ENCODE measurements at places on chromosomes 2 and 18.
A peak's percentile ranks its signal among the peaks of the same experiment; 100 is the strongest.

DNA sequence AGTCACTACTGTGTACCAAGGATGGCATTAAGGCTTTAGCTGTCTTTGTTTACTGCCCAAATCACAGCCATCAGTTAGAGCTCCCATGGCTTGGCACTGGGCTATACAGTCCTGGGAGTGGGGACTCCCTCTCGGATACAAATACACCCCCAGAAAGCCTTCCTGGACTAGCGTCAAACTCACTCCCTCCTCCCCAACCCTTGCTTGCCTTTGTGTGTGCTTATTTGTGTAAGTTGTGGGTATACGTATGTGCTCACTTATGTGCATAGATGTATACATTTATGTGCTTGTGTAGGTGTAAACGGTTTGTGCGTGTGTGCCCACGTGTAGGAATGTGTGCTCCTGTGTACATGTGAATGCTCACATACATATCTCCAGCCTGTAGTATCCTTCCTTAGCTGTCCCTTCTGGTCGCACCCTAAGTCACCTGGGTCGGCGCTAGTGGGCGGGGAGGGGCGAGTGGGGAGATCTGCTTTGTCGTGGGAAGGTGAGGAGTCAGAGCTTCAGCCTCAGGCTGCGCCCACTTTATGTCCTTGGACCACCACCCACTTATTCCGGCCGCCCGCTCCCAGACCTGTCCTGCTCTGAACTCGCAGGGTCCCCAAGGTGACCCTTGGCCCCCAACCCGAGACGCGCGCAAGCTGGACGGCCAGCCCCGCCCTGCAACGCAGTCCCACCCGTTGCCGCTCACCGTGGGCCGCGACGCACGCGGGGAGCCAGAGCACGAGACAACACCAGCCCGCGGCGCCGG is 461 bp downstream of the PRADC1 start:
- no peak for DNase-seq

DNA sequence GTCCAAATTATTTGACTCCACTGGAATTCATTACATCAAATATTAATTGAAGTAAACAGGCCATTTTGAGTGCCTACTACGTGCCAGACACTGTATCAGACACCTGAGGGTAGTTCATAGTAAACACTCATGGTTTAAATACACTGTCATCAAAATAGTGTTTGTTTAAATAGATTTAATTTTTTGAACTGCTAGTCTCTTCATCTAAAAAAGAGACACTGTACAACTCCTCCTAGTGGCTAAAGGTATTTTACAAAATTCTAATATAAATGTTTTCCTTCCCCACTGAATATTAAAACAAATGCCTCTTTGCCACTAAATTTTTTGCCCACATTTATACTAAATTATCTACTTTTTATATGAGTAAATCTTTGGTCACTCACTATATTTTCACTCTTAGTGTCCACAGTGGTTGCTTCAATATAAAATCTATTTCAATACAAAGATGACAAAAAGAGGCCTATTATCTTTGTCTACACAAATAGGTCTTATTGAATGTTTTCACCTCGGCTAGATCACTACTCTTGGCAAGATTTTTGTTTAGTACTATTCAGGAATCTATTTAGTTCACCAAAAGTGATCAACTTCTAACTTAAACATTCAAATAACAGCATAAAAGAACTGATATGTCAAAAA is 122.1 kb downstream of the TMEM247 start:
- no peak for DNase-seq

DNA sequence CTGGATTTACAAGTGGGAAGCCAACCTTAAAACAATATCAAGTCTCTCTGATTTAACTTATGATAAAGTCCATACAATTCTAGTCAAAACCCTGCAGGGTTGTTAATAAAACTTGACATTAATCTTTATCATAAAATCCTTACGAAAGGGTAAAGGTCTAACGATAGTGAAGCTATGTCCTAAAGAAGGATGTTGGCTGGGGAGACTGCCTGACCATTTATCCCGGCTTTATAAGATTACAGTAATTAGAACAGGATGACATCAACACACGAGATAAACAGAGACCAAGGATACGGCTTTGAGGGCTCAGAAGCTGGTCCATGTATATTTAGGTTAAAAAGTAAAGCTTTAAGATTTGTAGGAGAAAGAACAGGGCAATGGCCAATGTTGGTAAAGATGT is 189.0 kb upstream of the COPS8 start:
- no peak for DNase-seq

- peak; percentile 69 for DNase-seq
Measured at GRCh38 chr18:48785091-48785614, 165.6 kb downstream of the SMAD7 start.

DNA sequence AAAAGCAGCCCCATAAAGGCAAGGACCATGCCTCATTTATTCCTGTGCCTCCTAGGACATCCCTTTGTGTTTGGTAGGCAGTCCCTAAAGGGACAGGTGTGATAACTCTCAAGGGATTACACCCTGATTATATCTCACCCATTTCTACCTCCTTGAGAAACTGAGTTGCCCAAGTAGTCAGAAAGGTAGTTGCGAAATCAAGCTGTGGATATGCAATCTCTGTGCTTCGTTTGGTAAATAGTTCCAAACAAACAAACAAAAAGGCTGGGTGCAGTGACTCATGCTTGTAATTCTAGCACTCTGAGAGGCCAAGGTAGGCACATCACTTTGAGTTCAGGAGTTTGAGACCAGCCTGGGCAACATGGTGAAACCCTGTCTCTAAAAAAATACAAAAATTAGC is 100.2 kb upstream of the ARL5A start:
- DNase-seq = no peak

- DNase-seq = no peak
Measured at GRCh38 chr2:155663265-155663664, 669.3 kb downstream of the NR4A2 start.

DNA sequence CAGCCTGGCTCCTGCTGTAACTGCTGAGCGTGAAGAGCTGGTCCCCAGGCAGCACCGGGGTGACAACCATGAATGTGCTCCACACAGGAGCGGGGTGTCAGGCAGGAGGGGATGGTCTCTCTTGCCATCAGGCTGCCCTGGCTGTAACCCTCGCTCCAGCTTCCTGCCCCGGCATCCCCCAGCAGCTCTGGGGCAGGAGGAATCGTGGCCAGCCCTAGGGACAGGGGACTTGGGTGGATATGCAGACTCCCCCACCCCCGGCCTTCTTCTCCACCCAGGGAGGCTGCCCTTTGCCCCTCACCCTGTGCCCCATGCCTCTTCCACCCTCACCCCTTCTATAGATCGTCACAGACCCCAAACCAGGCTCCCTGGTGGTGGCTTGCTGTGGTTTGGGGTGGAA is 69.4 kb upstream of the SMAD7 start:
- DNase-seq = no peak

- DNase-seq = no peak
Measured at GRCh38 chr2:133506996-133507395, 61.3 kb downstream of the NCKAP5 start.

- DNase-seq = peak; percentile 21
Measured at GRCh38 chr2:191933307-191934105, 86.6 kb upstream of the CAVIN2 start.

GRCh38 chr2:182954789-182955188 is 83.5 kb downstream of the NCKAP1 start:
- no peak for DNase-seq

DNA sequence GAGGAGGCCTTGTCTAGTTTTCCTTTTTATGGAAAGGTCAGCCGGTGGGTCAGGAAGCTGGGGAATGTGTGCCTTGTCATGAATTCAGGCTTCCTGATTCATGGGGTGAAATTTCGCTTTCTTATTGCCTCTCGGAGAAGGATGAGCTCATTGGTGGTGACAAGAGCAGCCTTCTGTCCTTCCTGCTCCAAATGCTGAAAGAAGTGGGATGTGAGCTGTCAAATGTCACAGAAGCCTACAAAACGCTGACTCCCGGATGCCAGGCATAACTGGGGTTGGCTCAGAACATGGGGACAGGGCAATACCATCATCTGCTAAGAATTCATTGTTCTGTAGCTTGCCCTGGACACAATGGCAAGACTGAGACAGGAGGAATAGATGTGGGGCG is 55.8 kb upstream of the FAM136A start:
- no peak for DNase-seq

- no peak for DNase-seq
Measured at GRCh38 chr2:216232721-216233120, 123.6 kb downstream of the XRCC5 start.

DNA sequence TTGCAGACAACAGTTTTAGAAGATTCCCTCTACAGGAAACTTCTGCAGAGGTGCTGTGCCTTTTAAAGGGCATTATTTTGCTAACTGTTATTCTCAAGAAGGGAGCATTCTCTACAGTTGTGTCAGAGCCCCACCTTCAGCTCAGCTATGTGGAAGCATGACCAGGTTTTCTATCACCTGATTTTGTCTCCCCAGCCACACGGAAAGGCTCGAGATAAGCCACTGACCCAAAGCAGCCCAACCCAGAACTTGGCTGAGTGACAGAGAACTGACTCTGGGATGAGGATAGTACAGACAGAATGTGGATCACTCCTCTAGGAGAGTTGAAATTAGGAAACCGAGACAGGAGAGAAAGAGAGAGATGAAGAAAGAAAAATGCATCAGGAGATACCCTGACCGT is 10.7 kb downstream of the COL4A4 start:
- no peak for DNase-seq

GRCh38 chr2:154794406-154794805 is 95.9 kb downstream of the KCNJ3 start:
- DNase-seq = no peak

DNA sequence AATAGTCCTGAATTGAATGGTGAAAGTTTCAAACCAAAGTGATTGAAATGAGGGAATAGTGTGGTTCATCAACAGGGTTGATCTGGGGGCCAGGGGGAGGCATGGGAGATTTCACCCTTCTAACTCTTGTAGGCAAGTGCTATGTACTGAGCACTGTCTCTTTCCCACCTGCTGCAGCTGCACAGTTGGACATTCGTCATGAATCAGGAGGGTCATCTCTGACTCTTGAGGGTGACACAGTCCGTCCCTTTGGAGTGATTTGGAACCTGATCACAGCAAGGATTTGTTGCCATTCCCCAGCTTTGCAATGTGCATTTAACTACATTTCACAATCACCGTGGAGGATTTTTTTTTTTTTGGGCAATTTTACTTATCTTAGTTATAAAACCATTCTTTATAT is 224.6 kb downstream of the PHLPP1 start:
- DNase-seq = no peak

GRCh38 chr2:196851088-196851487 is 41.9 kb upstream of the C2orf66 start:
- DNase-seq = no peak

DNA sequence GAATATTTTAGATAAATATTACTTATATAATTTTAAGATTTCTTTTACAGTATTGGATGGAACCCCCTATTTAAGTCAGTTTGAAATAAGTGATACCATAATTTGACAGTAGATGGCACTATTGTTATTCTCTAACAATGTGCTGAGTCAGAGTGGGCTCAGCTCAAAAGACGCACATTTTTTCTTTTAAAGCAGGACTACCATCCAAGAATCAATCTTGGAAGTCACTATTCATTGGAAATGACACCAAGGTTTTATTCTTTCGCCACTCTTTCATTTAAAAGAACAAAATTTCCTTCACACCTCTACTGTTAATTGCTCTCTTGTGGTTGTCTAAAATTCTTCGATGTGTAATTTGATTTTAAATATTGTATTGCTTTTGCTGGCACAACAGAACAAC is 32.6 kb upstream of the SPAG16 start:
- no peak for DNase-seq

- DNase-seq = no peak
Measured at GRCh38 chr2:215328066-215328465, 16.2 kb downstream of the ATIC start.

DNA sequence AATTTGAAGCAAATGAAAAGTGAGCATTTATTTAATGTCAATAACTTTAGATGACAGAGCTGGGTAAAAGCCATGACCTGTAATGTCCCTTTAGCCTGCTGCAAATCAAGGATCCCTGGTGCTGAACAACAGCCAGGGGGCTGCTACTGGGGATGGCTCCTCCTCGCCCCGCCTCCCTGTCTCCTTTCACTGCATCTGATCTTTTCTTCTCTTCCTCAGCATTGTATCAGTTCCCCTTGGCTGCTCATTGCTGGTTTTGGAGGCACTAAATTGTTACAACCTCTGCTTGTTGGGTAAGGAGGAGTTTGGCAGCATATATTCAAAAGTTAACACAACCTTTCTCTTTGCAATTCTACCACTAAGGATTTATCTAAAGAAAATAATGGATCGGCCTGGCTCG is 236.3 kb upstream of the ID2 start:
- no peak for DNase-seq

GRCh38 chr18:54690198-54690597 is 99.2 kb downstream of the DYNAP start:
- no peak for DNase-seq

- no peak for DNase-seq
Measured at GRCh38 chr2:160053946-160054345, 8.5 kb downstream of the PLA2R1 start.

GRCh38 chr2:65396348-65397026 is 35.9 kb downstream of the SPRED2 start:
- no peak for DNase-seq

GRCh38 chr2:208407667-208408066 is 1.1 kb downstream of the PTH2R start:
- DNase-seq = no peak

GRCh38 chr2:172079838-172080640 is 5.3 kb upstream of the DLX1 start:
- DNase-seq = no peak

Data from GM06990 (cell line).